ENCODE measurements at places on chromosomes 5 and 9.

DNA sequence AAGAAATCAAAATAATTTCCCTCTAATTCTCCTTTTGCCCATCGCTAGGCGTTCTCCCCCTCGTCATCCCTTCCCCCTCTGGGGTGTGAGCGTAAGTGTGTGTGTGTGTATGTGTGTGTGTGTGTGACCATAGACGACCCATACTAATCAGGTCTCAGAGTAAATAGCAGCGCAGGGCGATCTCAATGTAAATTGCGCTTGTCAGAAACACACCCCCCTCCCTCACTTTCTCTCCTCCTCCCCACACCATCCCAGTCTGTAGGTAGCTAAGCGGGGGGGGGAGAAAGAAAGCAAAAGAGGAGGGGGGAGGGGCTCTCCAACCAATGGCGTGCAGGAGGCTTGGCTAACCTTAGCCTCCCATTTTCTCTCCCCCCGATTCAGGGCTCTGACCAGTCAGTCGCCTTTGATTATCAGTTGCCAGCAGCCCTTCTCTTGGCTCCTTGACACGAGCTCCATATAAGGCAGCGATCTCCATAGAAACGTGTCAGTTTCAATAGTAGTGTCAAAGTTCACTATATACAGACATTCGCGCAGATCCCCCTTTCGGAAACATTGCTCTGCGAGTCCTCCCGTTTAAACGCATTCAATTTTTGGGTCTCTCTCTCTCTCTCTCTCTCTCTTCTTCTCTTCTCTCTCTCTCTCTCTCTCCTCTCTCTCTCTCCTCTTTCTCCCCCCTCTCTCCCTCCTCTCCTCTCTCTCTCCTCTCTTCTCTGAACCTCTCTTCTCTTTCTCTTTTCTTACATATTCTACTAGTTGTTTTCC lies at the start of gene NR2F1:
NR2F1 (plus strand) TSS at position 546 of the 762 bp plus-strand sequence. CDS start 1,802 bp downstream, outside the sequence.
- DNase-seq = peak; percentile 84

DNA sequence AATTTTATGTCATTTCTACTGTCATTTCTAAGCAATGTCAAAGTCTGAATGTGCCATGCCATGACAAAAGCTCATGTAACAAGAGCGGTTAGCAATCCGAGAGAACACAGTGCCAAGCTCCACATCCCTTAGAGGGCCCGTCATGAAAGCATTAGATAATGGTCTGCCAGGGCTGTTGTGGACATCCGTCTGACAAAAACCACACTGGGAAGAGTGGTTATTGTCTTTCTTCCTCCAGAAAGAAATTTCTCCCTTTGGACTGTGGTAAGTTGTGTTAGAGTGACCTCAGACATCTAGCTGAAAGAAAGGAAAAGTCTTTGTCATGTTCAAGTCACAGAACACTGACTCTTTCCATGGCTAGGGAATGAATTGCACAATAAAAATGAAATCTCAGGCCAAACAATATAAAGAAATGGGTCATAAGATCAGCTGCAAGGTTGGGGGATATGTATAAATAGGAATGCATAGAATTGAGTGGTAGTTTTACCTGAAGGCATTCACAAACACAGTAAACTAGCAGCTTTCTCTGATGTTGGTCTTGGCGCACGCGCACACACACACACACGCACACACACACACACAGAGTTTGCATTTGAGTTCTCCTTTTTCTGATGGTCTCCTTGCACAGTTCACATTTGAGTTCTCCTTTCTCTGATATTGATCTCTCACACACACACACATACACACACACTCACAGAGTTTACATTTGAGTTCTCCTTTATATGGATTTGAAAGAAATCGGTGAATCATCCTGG lies 5.3 kb downstream of the SLC1A3 start:
- no peak for DNase-seq

DNA sequence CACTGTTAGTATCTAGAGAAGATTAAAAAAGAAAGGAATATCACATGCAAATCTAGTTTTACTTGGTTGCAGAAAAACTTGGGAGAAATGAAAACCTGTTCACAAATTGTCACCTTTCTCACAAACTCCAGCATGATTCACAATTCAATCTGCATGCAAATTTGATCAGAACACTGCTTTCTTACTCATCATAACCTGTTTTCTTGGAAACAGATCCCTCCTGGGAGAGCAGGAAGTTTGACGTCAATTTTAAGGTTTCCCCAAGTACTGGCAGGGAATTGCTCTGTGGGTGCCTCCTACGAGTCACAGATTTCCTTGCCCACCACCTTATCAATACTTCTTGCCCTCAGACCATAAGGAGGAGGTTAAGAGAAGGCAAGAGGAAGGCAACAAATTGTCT lies 30.2 kb upstream of the HTR4 start:
- DNase-seq = no peak

GRCh38 chr5:37830348-37830747 lies 9.5 kb downstream of the GDNF start:
- no peak for DNase-seq

- DNase-seq = no peak
Observed at GRCh38 chr9:129341171-129341986, 163.3 kb upstream of the IER5L start.

DNA sequence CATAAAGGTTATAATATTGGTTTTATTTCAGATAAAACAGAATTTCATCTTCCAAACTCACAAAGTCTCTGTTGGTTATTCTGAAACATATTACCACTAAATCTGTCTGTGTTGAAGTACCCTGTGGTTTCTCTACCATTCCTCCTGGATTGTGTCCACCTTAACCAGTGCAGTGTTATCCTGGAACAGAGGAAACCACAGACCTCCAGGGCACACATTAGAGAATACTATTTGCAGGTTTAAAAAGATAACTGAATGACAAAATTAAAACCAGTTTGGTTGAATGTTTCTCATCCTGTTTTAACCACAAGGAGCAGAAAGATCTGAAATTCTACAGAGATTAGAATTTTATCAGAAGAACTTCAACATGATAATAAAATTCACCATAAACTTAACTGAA lies 251.8 kb downstream of the CWC27 start:
- no peak for DNase-seq

GRCh38 chr5:126199467-126199866 lies 223.7 kb upstream of the GRAMD2B start:
- DNase-seq = no peak

- DNase-seq = no peak
Observed at GRCh38 chr5:91033370-91033769, 349.7 kb downstream of the ARRDC3 start.

DNA sequence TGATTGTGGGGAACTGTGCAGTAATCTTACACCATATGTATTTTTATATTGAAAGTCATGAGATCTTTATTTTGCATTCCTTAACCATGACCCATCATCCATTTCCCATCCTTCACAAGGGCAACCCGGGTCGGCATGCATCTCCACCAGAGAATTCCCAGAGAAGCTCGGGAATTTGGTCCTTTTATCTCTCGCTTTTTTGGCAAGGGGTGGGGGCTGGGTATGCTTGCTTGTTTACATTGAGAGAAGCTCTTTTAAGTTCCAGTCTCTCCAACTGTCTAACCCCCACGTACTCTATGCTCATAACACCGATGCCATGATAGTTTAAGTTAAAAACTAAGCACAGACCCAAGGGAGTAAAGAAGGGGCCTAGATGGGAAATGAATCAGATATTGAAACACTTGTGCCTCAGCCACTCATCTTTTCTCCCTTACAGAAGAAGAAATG lies 109.9 kb upstream of the NFIB start:
- DNase-seq = no peak

- DNase-seq = no peak
Observed at GRCh38 chr9:132383462-132383883, 23.2 kb downstream of the TTF1 start.

Data from NCI-H1436 (cell line).